ENCODE measurements at places on chromosomes 6 and 20.

DNA sequence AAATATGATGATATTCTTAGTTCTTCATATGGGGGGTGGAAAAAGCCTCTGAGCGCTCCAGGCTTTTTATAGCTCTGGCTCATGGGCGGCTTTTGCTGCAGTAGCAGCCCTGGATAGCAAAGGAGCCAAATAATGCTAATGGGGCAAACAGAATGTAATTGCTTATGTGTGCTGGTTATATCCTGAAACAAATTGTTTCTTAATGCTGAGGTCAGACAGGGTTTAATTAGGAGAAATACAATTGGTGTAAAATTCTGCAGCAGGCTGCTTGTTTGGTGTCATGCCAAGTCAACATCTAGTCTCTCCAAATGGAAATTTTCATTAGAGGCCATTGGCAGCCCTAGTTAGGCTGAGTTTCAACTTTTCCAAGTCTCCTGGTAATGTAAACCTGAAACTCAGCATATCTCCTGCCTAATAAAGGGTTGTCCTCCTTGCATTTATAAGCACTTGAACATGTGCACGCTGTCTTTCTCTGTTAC is 530.1 kb upstream of the NOX3 start:
- no peak for DNase-seq

- no peak for DNase-seq
Measured at GRCh38 chr20:54172532-54172855, 1.3 kb downstream of the CYP24A1 start.

DNA sequence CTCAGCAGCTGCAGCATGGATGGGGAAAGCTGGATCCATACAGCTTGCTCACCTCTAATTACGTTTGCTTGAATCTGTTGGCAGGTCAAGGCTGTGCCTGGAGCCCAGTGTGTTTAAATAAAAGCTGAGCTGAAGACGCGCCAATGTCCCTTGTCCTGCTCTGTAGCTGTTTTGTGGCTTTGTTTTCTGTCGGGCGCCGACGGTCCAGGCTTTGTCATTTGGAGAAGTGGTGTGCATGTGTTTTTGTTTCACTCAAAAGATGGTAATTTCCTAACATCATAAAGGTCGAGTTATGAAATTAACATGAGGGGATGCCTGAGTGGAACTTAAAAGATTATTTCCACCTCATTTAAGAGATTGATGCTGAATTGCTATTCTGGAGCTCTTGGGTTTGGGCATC is 107.6 kb downstream of the SLC24A3 start:
- DNase-seq, result peak; percentile 42

DNA sequence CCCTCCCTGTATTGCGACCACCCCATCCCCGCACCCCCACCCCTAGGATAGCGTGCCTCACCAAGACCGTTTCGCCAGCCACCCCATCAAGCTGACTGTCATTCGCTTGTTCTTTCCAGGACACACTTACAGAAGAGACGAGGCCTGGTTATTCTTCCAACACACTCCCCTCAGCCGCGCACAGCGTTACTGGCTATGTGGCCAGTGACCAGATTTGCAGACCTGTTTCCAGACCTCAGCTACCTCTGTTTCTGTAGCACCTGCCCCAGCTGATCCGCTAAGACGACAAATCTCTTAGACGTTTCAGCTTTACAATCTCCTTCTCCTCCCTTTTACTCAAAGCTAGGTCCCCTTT is 26.1 kb downstream of the HLA-F start:
- DNase-seq, result no peak

DNA sequence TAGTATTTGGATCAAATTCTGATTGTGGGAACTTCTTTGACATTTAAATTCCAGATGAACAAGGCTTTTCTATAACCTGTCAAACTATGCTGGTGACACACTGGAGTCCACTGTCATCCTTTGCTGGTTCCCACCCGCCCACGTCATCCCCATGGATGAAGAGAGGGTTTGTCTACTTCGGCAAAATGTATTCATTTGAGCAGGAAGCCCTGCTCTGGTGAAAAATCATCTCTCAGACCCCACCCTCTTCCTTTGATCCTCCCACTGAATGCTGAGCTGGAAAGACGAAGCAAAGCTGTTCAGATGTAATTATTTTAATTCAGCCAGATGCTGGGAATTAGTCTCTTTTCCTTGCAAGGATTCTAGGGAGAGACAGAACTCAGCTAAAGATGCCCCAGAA is 50.5 kb downstream of the CPNE5 start:
- DNase-seq, result peak; percentile 6

DNA sequence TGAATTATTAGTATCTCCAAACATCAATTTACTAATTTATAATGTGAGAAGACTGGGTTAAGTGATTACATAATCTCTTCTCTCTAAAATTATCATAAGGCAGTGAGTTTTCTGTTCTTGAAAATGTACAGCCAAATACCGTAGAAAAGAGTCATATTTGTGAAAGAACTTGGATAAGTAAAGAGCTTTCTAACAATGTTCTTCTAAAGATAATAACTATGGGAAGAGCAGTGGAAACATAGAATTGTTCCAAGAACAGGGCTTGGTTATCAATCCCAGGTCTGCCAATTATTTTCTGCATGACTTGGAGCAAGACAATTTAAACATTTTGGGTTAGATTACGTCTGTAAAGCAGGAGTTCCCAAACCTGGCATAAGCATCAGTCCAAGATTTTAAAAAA is 198.1 kb upstream of the SGK1 start:
- DNase-seq, result no peak

DNA sequence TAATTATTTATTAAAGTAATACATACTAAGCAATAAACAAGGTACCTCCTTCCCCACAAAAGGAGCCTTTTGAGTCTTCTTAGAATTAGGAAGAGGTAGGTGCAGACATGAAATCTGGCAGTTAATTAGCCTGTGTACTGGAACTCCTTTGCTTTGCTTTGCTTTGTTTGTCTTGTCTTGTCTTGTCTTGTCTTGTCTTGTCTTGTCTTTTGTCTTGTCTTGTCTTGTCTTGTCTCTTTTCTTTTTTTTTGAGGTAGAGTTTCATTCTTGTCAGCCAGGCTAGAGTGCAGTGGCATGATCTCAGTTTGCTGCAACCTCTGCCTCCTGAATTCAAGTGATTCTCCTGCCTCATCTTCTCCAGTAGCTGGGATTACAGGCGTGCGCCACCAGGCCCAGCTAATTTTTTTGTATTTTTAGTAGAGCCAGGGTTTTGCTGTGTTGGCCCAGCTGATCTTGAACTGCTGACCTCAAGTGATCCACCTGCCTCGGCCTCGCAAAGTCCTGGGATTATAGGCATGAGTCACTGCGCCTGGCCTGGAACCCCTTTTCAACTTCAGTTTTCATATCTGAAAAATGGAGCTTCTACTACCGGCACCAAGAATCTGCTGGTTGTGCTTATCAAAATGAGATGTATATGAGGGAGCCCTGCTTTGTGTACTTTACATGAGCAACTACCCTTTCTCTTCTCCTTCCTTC is 301.2 kb downstream of the CDKAL1 start:
- DNase-seq, result no peak

DNA sequence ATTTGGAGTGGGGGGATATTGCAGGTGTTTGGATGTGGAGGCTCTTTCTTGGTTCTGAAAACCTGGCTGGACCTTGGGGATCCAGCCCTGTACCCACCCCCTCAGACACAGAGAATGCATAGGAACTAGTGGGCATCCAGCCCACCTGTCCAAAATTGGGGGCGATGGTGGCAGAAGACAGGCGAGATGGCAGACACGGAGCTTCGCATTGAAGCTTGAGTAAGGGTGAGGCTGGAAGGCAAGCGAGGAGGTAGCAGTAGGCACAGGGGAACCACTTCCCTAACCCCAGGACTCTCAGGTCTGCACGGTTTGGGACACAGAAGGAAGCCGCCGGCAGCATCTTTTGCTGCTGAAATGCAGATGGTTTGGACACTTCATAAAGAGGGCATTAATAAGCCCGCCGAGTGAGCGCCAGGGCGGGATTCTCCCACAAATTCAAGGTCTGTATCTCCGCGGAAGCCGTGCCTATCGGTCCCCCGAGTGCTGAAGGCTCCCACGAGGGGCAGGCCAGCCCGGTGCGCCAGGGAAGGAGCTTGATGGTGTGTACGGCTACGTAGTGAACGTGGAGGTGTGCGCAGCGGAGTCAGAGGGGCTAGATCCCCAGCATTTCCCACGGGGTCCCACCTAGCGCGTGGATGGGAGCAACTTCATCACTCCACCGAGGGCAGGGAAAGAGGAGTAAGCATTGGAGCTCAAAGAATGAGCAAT is 1.6 kb upstream of the FOXA2 start:
- no peak for DNase-seq

- peak; percentile 96 for DNase-seq
Measured at GRCh38 chr6:3592371-3592941, 135.6 kb upstream of the SLC22A23 start.

DNA sequence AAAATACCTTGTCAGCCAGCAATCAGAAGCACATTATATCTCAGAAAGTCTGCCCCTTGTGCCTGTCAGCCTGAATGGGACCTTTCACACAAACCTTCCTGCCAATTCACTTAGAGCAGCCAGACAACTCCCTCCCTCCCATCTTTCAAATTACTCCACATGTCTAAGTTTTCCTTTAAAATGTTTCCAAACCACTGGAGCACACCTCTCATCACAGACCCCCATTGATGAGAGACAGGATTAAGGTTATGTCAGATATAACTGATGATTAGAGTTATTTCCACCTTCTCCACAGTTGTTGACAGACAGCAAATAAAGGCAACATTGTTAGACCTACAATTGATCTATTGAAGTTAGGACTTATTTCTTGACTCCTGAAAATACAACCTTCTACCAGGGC is 408.4 kb downstream of the PLCB1 start:
- DNase-seq, result no peak

GRCh38 chr20:31661625-31662371 is 24.1 kb downstream of the COX4I2 start:
- DNase-seq, result peak; percentile 58

DNA sequence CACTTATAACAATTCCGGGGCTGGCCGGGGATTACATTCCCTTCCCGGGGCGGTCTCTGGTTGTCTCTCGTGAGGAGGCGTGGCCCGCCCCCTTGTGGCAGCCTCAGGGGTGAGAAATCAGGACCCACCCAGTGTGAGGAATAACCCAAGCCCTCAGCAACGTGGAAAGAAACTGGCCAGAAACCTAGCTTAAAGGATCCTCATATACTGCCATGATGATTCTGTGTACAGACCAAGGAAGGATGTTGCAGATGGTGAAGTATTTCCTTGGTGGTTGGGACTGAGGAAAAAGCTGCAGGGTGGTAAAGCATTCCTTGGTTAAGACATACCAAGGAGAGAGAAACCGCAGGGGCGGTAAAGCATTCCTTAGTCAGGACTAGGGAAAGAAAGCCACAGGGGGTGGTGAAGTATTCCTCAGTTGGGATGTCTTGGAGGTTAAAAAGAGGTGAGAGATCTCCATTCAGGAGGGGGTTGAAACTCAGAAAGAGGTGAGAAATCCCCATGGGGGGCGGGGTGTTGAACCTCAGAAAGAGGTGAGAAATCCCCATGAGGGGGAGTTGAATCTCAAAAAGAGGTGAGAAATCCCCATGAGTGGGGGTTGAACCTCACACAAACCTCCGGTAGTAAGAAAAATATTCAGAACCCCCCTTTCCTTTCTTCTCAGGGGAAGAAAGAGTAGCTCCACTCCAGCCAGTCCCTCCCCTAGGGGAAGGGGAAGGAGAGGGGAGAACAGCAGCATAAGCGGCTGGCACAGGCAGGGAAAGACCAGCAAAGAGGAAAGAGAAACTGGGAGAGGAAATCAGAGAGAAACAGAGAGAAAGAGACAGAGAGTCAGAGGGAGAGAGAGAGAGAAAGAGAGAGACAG is 238.1 kb downstream of the RNGTT start:
- DNase-seq, result no peak

GRCh38 chr6:20632696-20633095 is 98.4 kb downstream of the CDKAL1 start:
- DNase-seq, result no peak

GRCh38 chr6:116035616-116036015 is 25.1 kb downstream of the FRK start:
- DNase-seq, result no peak

DNA sequence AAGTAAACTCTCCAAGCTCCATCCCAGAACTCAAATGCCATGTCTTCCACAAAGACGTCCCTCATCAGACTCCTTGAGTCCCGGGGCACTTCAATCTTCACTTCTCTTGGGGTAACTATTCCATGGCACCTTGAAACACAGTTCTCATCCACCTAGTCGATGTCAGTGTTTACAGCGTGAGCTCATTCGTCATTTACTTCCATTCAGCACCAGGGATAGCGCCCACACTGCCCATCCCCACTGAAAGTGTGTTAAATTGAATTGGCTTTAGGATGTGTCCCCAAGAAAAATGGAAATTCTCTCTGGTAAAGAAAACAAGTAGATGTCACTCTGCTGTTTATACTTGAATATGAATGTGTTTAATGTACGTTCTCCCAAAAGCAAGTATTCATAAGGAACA is 31.3 kb downstream of the KCNK15 start:
- no peak for DNase-seq

GRCh38 chr6:115932481-115932880 is 128.2 kb downstream of the FRK start:
- no peak for DNase-seq

- DNase-seq, result no peak
Measured at GRCh38 chr6:25025919-25026301, 90.2 kb upstream of the RIPOR2 start.

- no peak for DNase-seq
Measured at GRCh38 chr20:4045741-4046140, 30.4 kb upstream of the RNF24 start.

DNA sequence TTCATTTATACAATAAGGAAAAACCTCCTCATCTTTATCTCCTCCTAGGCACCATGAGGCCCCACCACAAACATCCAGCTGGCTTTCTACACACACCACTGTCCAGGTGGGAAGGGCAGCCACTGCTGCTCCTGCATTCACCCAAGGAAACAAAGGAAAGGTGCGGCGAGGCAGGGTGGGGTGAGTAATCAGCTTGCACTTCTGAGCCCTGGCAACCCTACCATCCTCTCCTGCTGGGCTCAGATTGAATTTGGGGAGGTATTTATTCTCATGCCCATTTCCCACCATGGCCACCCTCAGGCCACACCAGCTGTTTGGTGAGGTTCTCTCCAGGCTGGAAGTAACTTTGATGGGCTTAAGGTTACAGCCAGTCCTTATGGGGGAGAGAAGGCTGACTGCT is 31.2 kb upstream of the SPDEF start:
- DNase-seq, result no peak

DNA sequence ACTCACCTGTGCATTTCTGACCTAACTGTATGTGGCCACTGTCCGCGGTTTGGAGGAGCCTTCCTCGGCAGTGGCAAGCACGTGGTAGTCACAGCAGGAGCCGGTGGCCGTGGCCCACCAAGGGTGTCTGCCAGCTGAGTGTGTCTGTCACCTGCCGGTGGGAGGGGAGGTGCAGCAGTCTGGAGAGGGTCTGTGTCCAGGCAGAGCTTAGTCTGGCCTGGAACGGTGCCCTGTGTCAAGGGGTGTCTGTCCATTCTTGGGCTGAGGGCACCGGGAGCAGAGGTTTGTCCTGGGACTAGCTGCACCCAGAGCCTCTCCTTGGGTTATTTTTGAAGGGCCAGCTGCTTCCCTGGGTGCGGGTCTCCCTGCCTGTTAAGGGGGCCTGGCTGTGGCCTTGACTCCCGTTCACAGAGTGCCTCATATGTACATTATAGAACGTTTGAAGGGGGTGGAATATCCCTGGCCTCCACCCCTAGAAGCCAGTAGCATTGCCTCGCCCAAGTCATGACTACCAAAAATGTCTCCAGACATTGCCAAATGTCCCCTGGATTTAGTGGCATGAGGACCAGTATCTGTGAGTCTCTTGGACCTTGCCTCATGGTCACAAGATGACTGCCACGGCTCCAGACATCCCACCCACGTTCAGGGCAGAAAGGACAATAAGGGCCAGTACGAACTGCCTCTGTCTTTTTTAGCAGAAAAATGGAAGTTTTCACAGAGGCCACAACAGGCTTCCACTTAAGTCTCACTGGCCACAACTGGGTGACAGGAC is 5.2 kb downstream of the RBM38 start:
- peak; percentile 70 for DNase-seq
